ENCODE measurements at places on chromosomes 4 and X.

GRCh38 chrX:48938721-48939425, 18.5 kb downstream of the OTUD5 start:
- peak; percentile 53 for DNase-seq

- no peak for DNase-seq
Observed at GRCh38 chr4:176817204-176817603, 24.5 kb upstream of the VEGFC start.

DNA sequence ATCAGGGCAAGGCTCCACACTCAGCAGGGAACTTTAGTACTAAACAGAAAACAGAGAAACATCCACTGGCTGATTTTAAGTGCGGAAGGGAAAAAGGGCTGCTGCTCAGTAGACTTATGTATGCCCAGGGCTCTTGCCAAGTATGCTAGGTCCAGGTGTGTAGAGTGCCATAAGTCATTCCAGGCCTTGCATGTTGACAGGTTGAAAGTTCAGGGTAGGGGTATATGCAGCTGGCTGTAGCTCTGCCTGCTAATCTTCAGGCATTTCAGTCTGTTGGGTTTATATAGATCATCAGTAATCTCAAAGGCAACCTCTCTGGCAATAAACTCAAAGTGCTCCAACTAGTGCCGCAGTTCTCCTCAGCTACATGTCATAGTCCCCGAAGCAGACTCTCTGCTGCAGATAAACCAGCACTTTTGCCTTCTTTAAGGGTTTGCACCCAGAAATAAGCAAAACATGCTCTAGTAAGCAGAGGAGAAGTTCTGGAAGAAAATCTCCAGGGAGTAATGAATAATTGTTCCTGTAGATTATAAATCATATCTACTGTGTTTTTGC, 134.9 kb upstream of the GRIA3 start:
- no peak for DNase-seq

GRCh38 chr4:86096373-86096772, 263.5 kb downstream of the MAPK10 start:
- DNase-seq = no peak

DNA sequence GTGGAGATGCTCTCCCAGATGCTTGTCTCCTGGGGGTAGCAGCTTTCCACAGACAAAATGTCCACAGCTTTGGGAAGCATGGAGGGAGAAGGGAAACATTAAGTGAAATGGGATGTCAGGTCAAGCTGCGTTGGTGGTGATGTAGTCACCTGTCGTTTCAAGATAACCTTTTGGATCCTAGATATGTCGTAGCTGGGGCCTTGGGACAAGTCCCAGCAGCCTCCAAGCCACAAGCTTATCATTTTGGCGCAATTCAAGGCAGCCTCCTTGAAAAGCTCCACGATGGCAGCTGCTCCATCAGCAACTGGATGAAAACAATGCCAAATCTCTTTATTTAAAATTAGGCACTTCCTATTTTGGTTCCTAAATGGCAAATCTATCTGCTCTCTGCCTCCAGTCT, 52.0 kb downstream of the RTL9 start:
- no peak for DNase-seq

DNA sequence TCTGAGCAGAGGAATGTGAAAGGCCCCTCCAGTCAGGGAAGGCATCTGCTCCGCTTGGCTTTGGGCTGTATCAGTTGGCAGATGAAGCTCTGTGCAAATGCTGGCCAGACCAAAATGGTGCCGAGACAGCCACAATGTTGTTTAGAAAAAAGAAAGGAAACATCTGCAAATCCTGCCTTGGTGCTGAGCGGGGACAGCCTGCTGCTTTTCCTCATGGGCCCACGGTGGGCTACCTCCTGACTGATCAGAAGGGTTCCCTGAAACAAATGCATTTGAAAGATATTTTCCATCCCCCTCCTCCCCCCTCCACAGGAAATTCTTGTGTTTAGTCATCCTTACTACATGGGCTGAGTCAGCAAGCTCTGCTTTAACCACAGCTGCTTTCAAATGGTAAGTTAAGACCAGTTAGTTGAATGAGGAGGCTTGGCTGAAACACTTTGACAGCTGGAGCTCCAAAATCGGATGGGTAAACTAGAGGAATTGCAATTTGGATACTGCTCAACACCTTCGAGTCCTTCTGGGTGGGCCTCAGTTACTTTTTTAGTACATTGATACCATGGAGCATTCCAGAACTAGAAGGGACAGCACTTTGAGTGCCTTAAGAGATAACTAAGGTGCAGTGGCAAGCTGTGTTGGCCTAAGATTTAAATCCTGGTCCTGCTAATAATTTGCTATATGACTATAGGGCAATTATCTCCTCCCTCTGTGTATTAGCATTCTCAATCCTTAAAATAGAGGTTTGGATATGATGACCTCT, 36.0 kb downstream of the PLAC1 start:
- DNase-seq = no peak

- no peak for DNase-seq
Observed at GRCh38 chr4:8215641-8216442, 16.8 kb downstream of the SH3TC1 start.

GRCh38 chr4:159227984-159228383, 125.1 kb downstream of the RAPGEF2 start:
- no peak for DNase-seq

DNA sequence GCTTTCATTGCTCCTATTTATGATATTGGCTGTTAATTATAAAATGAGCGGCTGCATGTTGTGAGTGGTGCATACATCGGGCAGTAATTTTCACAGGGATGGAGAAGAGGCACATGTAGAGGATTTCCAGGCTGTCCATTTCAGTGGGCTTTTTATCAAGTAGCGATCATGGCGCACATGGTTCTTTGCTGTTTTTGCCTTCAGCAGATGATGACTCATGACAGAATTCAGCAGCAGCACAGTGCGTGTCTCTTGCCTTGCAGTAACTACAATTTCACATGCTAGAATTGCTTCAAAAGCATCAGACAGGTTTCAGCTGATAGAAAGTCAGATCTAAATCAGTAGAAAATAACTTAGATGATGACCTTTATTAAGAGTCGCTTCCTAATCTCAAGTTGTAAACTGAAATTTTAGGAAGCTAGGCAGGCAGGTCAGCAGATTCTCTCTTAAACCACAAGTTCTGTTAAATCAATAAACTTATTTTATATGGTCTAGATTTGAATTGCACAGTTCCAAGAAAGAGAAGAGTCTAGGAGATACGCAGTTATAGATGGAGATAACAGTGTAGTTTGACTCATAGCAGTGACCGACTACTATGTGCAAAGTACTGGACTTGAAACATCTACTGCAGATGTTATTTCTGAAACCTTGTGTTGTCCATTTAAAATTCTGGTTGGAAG, 35.8 kb downstream of the LRP2BP start:
- DNase-seq = no peak

GRCh38 chr4:125020089-125021034, 294.4 kb upstream of the FAT4 start:
- DNase-seq = no peak

- DNase-seq = peak; percentile 41
Observed at GRCh38 chr4:87026800-87027495, 92.1 kb downstream of the AFF1 start.

DNA sequence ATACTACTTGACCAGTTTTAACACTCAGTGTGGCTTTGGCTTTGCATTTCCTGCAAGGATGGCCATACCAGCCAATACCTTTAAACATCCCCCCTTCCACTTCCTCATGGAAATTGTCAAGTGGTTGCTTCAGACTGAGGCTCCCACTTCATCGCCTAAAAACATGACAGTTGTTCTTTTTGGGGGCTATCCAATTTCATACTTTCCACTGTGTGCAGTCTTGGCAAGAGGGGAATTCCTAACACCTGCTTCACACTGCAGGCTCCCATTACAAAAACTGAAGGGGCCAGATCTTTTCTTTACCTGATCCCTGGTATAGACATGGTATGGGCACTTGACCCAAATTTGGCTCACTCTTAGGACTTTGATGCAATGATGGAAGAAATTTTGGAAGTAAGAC, 28.5 kb upstream of the TSR2 start:
- no peak for DNase-seq

- no peak for DNase-seq
Observed at GRCh38 chr4:123250843-123251242, 145.8 kb upstream of the SPRY1 start.

DNA sequence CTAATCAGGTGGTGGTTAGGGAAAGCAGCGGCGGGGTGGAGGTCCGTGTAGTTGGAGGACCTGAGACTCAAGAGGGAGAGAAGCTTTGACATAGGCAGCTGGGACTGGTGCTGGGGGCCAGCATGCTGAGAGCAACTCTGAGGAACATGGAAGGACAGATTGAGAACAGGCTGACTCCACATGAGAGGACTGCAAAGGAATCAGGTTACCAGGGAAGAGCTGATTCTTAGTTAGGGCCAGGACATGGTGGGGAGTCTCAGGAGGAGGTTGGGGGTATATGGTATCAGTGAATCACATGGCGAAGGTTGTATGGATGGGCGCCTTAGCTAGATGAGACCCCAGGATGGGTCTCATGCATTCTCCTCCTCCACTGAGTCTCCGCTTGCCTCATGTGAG, 264.0 kb upstream of the BOD1L1 start:
- no peak for DNase-seq

GRCh38 chrX:140504371-140505324, at the start of gene SOX3:
SOX3 (minus strand) TSS chrX:140505069; CDS start chrX:140505060, 9 bp downstream.
- no peak for DNase-seq

DNA sequence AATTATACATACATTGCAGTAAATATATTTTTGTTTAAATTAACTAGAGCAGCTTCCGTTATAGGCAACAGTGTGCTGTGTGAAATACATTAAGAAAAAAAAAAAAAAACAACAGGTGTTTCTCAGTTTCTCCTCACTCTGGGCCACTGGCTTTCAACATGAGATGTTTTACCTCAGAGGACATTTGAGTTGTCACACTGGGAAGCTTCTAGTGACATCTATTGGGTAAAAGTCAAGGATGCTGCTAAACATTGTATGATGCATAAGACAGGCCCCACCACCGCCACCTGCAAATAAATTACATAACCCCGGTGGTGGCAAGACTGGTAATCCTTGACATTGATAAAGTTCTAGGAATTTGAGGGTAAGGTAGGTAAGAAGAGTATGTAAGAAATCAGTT, 1512.2 kb downstream of the C4orf33 start:
- no peak for DNase-seq

GRCh38 chr4:148510211-148510610, 68.0 kb upstream of the NR3C2 start:
- DNase-seq = no peak

GRCh38 chr4:86657382-86657781, 63.3 kb downstream of the PTPN13 start:
- no peak for DNase-seq

DNA sequence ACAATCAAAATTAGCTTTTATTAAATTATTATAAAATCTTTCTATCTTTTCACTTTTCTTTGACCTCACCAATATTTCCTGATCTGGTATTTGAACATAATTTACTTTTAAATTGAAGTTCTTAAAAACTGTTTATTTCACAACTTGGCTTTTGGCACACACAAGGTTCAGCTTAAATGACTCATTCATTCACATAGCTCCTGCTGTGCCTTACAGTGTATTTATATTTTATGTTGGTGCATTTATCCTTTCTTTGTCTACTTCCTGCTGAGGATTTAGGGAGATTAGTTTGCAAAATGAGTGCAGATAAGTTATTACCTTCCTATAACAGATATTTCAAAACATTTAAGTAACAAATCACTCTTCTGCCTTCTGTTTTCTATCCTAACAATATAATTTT, 430.6 kb downstream of the DTHD1 start:
- DNase-seq = no peak

GRCh38 chrX:68915778-68916177, 87.0 kb downstream of the EFNB1 start:
- DNase-seq = no peak

GRCh38 chr4:6044276-6044675, 26.0 kb upstream of the C4orf50 start:
- no peak for DNase-seq

GRCh38 chr4:10731162-10731561, 46.6 kb upstream of the CLNK start:
- no peak for DNase-seq

- no peak for DNase-seq
Observed at GRCh38 chrX:9710332-9710731, 55.3 kb downstream of the GPR143 start.

- no peak for DNase-seq
Observed at GRCh38 chrX:50700921-50701320, 113.1 kb downstream of the SHROOM4 start.

GRCh38 chr4:145881576-145881975, 57.0 kb downstream of the ZNF827 start:
- DNase-seq = no peak

GRCh38 chr4:101972791-101973190, 182.3 kb downstream of the BANK1 start:
- no peak for DNase-seq

GRCh38 chrX:48613502-48614160, 16.3 kb downstream of the WDR13 start:
- no peak for DNase-seq

DNA sequence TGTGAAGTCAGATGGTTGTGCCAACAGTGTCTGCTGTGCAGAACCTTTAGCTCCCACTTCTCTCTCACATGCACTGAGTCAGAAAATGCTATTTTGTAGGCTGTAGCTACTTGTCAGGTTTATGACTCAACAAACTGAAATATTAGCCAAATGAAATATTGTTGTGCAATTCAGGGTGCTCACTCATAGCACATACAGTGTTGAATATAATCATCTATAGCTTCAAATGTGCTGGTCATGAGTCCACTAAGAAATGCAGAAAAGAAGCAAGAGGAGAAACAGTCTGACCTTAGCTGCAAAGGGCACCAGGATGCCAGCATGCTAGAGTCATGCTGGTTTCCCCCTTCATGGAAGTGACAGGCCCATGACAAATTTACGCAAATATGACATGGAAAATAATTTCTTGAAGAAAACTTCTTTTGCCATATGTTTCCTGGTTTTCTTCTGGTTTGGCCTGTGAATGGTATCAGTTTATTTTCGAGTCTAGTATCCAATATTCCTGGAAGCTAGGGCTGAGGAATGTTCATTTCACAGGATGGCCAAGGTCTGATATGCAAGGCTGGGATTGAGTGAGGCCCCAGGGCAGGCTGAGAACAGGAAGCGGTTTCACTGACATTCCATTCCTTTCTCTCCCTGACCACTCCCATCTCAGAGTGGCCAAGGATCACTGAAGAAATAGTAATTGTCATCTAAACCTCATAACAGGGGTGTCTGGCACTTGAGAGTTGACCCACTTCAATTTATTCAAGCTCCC, 10.3 kb upstream of the CXCL2 start:
- DNase-seq = no peak

GRCh38 chr4:38691251-38692008, 27.4 kb downstream of the KLF3 start:
- no peak for DNase-seq

- DNase-seq = no peak
Observed at GRCh38 chr4:146790515-146790914, 151.8 kb downstream of the POU4F2 start.

- DNase-seq = no peak
Observed at GRCh38 chrX:15820106-15821073, 30.1 kb downstream of the ZRSR2 start.

DNA sequence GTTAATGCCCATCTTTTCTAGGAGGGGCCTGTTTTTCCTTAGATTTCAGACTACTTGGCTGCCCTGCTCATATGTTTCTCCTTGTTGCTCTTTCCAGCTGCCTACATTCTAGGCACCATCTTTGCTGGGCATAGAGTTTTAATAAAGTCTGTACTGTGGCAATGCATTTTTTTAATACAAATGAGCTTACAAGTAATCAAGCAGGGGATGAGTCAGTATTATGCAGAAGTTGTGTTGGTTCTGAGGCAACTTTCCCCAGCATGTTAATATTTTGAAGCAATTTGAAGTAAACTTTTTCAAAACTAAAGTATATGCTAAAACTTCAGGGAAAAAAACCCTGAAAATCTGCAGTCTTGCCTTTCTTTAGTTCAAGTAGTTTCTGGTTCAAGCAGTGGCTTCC, 372.0 kb upstream of the GATB start:
- no peak for DNase-seq

Data from germinal center (tissue), 1 donor.